ENCODE measurements at places on chromosomes 16 and 17. TPM values are rescaled to one million over a fixed set of nuclear protein-coding genes. Genes with fewer than 3 reads are reported as not detected.
A peak's percentile ranks its signal among the peaks of the same experiment; 100 is the strongest.

Gene MYO15A
- total RNA-seq = 0.70 TPM

Gene SEPTIN12
- not detected for total RNA-seq

GRCh38 chr17:77442976-77443747 is 302.4 kb downstream of the SEC14L1 start:
- DNase-seq = peak; percentile 71
- peak overlapping the region; percentile 81 for H3K4me3 ChIP-seq
- H3K27me3 ChIP-seq = no peaks in the 10 kb centered on the region
- H3K4me1 ChIP-seq = peaks cover 86% of the 10 kb centered on the region
- H3K36me3 ChIP-seq = peaks cover 11% of the 10 kb centered on the region

- H3K4me1 ChIP-seq = peaks cover 23% of the 10 kb centered on the region
- peak overlapping the region; percentile 34 for H3K27ac ChIP-seq
- peaks cover 37% of the 10 kb centered on the region for H3K27me3 ChIP-seq
Measured at GRCh38 chr17:32882734-32883133, 5.8 kb upstream of the MYO1D start.
